ENCODE measurements at places on chromosomes 11 and 22.

DNA sequence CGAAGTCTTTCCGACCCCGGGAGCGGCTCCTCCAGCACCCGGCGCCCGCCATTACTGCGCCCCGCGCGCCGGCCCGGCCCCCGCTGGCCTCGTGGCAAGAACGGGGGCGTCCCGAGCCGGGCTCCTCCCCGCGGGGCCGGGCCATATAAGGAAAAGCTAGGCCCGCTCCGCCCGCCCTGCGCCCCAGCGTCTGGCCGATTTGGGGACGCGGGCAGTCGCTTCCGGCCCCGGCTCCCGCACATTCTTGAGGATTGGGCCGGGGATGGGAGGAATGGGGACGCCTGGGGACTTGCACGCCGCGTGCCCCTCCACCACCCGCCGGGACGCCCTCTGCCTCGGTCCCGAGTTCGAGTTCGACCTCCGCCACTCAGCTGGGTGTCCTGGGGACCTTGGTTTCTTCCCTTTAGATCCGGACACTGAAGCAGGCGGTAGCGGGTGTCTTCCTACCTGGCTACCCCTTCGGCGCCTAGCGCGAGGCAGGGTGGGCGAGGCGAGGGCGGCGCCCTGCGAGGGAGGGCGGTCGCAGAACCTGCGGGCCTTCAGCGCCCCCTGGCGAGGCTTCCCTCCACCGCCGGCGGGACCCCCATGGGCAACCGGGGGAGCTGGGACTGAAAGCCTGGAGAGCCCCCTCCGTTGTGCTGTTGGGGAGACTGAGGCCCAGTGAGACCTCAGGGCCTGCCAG, 3.8 kb downstream of the SMTN start:
- DNase-seq = no peak

DNA sequence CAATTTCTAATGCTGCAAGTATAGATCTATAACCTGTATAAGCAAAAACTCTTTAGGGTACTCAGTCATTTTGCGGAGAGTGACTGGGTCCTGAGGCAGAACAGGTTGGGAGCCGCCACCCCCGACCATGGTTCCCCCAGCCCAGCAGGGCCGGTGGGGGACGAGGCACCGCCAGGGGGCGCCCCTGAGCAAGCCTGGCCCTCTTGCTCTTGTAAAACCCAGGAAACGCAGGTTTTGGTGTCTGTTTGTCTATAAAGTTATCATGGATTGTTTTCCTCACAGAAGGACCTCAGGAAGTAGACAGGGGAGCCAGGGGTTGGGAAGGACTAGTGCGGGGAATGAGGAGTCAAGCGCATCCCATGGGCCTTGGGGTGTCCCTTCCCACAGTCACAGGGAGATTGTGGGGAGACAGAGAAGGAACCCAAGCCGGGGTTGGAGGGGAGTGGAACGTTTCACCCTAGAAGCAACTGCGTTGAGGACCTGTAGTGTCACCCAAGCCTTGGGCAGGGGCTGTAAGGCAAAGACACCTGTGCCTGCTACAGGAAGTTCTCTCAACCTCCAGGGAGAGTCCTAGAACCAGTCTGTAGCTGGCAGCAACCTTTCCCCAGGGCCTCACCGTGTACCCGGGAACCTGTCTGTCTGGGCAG, 26.4 kb downstream of the KCTD17 start:
- DNase-seq = no peak

- DNase-seq = no peak
These were observed 60.2 kb downstream of the TNRC6B start for GRCh38 chr22:40237788-40238424.

- DNase-seq = no peak
These were observed 337.9 kb downstream of the BRD1 start for GRCh38 chr22:49489821-49490220.

GRCh38 chr11:128621601-128622501, 34.5 kb upstream of the ETS1 start:
- DNase-seq = no peak

DNA sequence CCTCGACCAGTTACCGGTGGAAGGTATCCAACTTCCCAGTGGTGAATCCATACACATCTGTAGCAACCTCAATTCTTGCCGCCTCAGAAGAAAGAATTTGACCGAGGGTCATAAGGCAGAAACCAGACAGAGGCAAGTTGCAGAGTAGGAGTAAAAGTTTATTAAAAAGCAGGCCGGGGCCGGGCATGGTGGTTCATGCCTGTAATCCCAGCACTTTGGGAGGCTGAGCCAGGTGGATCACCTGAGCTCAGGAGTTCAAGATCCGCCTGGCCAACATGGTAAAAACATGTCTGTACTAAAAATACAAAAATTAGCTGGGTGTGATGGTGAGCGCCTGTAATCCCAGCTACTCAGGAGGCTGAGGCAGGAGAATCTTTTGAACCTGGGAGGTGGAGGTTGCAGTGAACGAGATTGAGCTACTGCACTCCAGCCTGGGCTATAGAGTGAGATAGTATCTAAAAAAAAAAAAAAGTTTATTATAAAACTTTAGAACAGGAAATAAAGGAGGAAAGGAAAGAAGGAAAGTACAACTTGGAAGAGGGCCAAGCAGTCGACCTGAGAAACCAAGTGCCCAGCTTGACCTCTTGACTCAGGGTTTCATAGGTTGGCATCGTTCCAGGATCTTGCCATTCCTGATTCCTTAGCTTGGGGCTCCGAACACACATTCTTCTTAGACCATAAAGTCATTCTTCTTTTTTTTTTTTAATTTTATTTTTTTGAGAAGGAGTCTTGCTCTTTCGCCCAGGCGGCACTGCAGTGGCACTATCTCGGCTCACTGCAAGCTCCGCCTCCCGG, 27.8 kb downstream of the RGL4 start:
- DNase-seq = no peak

DNA sequence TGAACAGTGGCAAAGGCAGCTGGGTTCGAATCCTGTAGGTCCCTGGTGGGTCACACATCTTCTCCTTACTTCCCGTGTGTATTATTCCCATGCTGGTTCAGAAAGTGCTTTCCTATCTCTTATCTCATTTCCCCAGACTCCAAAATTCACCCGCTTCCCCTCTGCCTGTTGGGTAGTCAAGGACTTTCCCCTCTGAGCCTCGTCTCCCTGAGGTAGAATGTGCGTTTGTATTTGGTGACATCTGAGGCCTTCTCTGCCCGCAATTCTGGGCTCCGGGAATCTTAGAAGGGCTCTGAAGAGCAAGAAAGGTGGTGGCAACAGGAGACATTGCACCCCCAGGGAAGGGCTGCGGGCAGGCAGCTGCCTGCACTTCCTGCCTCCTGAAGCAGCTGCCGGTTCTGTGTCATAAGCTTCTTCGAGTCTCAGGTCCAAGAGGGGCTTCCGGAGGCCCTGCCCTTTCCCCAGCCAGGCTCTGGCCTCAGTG, 5.9 kb downstream of the LRRC32 start:
- DNase-seq = no peak

DNA sequence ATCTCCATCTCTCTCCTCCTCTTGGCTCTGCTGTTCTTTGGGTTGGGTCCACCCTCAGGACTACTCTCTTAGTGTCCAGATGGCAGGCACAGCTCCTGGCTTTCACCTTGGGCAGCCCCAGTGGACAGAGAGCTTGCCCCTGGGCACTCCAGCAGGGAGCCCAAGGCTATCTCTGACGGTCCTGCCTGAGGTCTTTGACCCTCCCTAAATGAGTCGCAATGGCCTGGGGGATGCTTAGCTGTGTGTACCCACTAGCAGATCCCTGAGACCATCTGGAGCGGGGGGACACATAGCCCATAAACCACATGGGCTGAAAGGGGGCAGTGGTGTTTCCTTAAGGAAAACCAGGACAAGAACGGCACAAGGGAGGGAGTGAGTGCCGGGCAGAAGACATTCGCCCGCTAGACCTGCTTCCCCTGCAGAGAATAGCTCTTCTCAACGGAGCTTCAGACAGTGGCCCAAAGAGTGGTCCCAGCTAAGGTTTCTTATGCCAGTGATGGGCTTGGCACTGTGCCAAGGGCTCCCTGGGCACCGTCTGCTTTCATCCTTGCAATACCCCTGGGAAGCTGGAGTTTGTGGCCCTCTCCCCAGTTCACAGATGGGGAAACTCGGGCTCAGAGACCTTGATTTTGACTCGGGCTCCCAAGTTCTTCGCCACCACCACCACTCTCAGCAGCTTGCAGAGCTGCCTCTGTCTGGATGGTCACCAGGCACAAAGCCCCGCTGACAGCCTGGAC, 53.9 kb upstream of the ANO1 start:
- DNase-seq = no peak

DNA sequence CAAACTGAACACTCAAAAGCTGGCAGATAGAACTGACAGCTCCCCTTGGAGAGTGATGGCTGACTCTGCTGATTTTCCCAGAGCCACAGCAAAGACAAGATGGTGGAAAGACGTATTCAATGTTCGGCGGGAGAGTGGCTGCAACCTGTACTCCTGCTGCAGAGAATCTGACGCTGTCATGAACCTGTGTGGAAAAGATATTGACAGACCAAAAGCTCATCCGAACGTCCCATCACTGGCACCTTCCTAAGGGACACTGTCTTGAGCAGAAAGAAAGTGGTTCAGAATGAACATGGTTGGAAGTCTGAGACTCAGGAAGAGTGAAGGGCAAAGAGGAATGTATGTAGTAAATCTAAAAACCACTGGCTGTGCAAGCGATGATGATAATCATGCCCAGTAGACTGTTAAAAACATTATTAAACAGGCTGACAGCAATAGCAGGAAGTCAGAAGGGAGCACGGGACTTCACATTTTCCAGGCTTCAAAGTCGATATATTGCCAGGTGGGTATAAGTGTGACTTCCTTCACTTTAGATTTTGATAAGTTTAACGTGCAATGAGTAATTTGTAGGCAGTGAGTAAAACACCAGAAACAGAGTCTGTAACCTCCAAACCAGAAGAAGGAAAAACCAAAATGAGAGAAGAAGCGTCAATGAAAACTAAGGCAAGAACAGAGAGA, 6.2 kb upstream of the IL17REL start:
- no peak for DNase-seq

- no peak for DNase-seq
These were observed 33.0 kb upstream of the C11orf87 start for GRCh38 chr11:109388982-109389381.

DNA sequence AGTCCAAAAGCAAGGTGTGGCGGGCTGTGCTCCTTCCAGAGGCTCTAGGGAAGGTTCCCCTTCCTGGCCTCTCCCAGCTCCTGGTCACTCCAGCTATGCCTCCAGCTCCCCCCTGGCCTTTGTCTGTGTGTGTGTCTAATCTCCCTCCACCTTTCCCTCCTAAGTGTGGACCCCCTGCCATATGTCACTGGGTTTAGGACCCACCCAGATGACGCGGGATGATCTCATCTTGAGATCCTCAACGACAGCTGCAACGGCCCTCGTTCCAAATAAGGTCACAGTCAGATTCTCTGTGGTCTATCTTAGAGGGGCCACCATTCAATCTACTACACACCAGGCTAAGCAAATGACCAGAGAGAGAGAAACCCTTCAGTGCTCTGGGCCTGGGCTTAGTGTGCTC, 107.9 kb downstream of the ARHGAP8 start:
- no peak for DNase-seq

GRCh38 chr11:126048197-126048596, 14.5 kb downstream of the CDON start:
- DNase-seq = no peak

GRCh38 chr11:2548596-2548995, 103.8 kb downstream of the KCNQ1 start:
- no peak for DNase-seq

DNA sequence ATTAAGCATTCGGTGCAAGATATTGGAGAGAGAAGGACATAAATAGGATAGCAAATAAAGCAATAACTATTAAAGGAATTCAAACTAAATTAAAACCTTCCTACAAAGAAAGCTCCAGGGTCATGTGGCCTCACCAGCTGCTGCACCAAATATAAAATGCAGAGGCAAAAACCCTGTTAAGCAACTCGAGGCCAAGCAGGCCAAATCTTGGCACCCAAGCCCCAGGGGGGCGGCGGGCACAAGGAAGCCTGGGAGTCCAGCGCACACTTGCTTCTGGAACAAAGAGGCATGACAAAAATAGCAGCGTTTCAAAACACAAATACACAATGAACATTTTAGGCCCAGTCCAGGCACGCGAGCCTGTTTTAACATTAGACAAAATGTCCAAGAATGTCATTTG, 20.8 kb downstream of the KRTAP5-6 start:
- DNase-seq = no peak

DNA sequence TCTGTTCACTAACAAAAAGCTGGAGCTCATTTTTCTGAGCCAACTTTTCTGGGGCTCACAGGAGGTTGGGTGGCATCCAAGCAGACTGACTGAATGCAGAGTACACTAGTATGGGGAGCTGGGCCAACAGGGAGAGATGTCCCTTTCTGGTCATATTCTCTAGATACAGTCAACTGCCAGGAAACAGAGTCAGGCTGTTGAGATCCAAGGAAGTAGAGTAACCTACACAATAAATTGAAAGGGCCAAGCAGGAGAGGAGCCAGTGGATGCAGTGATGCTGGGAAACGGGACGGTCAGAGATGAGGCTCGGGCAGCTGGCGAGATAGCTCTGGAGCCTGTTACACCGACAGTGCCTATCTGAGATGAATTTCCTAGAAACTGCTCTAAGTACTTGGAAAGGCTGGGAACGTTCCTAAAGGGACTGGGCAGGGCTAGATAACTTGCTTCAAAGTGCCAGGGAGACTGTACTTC, 71.1 kb downstream of the LARGE2 start:
- DNase-seq = no peak

GRCh38 chr22:23862103-23862502, 4.4 kb downstream of the SLC2A11 start:
- DNase-seq = no peak

- no peak for DNase-seq
These were observed 19.5 kb downstream of the PIK3IP1 start for GRCh38 chr22:31272522-31273446.

DNA sequence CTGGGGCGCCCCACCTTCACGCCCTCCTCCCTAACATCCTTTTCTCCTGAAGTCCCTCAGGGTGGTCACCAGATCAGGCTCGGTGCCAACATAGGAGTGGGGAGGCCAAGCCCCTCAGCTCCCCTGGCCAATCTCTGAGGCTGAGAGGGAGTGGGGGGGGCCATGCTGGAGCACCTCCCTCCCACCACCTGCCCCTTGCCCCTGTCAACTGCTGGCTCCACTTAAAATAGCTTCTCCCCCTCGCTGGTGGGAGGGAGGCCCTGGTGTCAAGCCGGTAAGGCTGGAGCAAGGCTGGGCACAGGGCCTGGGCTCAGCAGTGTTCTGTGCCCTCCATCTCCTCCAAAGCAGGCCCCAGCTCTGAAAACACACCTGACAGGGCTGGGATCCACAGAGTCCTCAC, 4.9 kb downstream of the PLXNB2 start:
- DNase-seq = no peak

DNA sequence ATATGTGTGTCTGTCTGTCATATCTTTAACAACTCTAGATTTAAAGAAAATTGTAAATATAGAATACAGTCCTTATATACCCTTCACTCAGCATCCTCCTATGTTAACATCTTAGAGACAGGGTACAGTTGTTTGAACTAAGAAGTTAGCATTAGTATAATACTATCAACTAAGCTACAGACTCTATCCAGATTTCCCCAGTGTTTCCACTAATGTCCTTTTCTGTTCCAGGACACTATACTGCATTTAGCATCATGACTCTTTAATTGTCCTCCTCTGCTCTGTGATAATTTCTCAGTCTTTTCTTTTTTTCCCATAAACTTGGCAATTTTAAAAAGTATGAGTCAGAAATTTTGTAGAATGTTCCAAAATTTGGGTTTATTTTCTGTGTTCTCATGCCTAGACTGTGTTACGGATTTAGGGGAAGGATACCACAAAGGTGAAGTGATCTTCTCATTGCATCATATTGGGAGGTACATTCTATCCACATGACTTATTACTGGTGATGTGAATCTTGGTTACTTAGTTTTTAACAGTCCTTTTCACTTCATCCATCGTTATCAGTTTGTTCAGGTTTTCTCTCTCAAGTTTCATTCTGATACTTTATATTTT, 168.4 kb downstream of the SBF2 start:
- DNase-seq = no peak

All from left renal cortex interstitium (tissue), 4 donors.